ENCODE measurements at places on chromosomes 5 and 9.
A peak's percentile ranks its signal among the peaks of the same experiment; 100 is the strongest.

- DNase-seq = no peak
These were observed 16.8 kb downstream of the SLC46A2 start for GRCh38 chr9:112873773-112874405.

GRCh38 chr5:162068936-162069335 is 1.4 kb downstream of the GABRG2 start:
- DNase-seq = no peak

DNA sequence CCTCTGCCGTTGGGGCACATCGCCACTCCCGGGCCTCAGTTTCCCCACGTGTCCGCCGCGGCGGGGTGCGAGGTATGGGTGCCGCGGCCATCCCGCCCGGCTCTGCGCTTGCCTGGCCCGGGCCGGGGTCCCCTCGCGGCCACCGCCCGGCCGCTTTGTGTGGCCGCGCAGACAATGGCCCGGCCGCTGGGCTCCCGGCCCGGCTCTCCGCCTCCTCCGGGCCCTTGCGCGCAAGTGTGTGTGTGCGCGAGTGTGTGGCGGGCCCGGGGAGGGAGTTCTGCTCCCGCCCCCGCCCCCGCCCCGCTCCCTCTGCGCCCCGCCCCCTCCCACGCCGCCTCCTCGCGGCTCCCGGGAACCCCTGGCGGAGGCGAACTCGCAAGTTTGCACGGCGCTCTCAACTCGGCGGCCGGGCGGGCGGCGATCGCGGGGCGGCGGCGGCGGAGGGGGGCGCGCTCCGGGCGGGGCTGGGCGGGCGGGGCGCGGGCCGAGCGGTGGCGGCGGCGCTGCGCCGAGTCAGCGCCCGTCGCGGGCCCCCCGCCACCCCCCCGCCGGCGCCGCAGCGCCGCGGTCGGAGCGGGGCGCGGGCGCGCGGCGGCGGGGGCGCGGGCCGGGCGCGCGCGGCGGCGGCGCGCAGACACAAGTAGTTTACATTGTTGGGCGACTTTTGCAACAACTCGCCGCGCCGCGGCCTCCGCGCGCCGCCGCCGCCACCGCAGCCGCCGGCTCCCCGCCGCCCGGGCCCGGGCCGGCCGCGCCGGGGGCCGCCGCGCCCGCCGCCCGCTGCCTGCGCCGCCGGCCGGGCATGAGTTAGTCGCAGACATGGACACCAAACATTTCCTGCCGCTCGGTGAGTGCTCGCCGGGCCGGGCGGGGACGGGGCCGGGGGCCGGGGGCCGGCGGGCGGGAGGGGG is at the start of gene RXRA:
RXRA (plus strand) TSS at position 643 of the 911 bp plus-strand sequence; CDS start at position 820, 177 bp downstream.
- DNase-seq = peak; percentile 56

- DNase-seq = no peak
These were observed 76.7 kb downstream of the PDE4D start for GRCh38 chr5:59816654-59817300.

DNA sequence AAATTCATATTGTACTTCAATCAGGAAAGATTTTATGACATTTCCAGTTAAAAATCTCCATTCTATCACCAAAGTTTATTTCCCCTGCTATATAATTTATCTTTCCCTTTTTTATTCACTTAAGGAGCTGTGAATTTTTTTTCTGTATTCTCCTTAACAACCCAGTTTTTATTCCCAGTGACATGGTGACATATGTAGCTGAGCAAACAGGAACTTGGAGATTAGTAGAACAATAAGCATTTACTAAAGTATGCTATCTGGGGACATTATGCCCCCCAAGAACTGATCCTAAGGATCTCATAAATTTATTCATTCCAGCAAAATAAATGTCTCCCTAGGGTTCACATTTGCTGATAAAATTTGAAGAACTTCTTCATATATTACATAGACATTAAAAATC is 1044.0 kb upstream of the CDH6 start:
- no peak for DNase-seq

- no peak for DNase-seq
These were observed 35.4 kb downstream of the DOCK8 start for GRCh38 chr9:250039-250438.

- DNase-seq = no peak
These were observed 137.4 kb downstream of the MED27 start for GRCh38 chr9:131942146-131942720.

- no peak for DNase-seq
These were observed 252.2 kb downstream of the SYK start for GRCh38 chr9:91053824-91054223.

- DNase-seq = no peak
These were observed 4.8 kb downstream of the WNK2 start for GRCh38 chr9:93188426-93189368.

DNA sequence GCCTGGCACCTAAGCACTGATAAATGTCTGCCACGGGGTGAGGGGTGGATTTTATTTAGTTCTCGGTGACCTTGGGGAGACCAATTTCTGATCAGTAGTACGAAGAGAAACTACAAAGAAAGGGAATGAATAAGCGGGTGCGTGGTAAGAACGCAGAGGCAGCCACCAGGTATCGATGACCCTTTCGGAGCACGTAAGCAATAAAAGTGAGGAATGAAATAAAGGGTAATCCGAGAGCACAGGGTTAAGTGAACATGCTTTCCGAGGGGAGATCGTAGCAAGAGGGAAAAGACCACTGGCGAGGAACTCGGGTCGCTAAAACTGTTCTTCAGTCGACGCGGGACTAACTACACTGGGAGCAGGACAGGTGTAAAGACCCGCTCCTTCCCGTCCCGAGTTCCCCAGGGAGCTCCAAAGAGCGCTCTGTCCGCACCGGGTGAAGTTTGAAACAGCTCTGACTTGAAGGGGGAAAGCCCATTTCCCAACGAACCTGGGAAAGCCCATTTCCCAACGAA is 1.1 kb downstream of the ELOVL7 start:
- DNase-seq = no peak

GRCh38 chr9:108142504-108143201 is 653.1 kb upstream of the KLF4 start:
- no peak for DNase-seq
